Activated naive CD4-positive, alpha-beta T cell treated with anti-CD3 and anti-CD28 coated beads, Interleukin-2, amount 50 U/mL, for 72 hours (primary cell): ENCODE measurements at places on chromosomes 2 and 18. TPM values are rescaled to one million over a fixed set of nuclear protein-coding genes. Genes with fewer than 3 reads are reported as not detected.

LONRF2 gene
- not detected for total RNA-seq

MYCN gene
- not detected for total RNA-seq

DNA sequence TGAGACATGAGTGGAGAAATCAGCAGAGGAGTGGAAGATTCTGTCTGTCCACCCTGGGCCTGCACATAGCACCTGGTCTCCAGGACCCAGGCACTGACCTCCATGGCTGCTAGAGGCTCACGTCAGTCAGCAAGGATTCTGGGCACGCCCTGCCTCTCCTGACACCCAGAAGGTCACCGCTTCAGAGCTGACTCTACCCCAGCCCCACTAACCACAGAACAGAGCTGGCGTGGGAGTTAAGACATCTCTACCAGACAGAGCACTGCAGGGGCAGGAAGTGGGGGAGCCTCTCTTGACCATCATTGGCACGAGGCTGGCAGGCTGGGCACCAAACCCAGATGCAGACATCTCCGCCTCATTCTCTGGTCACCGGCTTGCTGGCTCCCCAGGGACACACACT is 3.0 kb downstream of the ADCY3 start:
- DNase-seq: no peak

- DNase-seq: no peak
Measured at GRCh38 chr2:233062946-233063268, 2.8 kb downstream of the INPP5D start.

- no peak for DNase-seq
Measured at GRCh38 chr2:15364561-15364960, 196.6 kb downstream of the NBAS start.
